ENCODE measurements at places on chromosomes 7 and 10.

GRCh38 chr7:91759205-91759863 lies 121.2 kb downstream of the MTERF1 start:
- DNase-seq: no peak

- DNase-seq: no peak
Observed at GRCh38 chr7:142614116-142614515, 135.2 kb upstream of the PRSS1 start.

DNA sequence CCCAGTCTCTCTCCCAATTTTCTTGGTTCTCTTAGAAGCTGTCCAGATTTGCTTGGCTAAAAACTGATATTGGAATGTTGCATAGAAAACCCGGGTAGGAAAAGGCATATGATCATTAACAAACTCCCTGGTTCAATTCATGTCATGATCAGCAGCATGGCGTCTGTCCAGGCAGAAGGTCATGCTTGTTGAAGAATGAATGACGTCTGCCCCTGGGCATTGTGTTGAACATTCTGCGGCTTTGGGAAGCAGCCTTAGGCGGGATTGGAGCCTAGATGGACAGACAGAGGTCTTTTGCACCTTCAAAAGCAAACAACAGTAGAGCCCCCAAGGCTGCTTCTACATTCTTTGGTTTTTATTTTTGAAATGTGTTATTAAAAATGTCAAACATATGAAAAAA lies 7.7 kb upstream of the MINDY3 start:
- DNase-seq: no peak

- DNase-seq: no peak
Observed at GRCh38 chr10:120588311-120588710, 131.3 kb downstream of the PLPP4 start.

GRCh38 chr10:122363311-122363710 lies 11.2 kb upstream of the PLEKHA1 start:
- DNase-seq: no peak

DNA sequence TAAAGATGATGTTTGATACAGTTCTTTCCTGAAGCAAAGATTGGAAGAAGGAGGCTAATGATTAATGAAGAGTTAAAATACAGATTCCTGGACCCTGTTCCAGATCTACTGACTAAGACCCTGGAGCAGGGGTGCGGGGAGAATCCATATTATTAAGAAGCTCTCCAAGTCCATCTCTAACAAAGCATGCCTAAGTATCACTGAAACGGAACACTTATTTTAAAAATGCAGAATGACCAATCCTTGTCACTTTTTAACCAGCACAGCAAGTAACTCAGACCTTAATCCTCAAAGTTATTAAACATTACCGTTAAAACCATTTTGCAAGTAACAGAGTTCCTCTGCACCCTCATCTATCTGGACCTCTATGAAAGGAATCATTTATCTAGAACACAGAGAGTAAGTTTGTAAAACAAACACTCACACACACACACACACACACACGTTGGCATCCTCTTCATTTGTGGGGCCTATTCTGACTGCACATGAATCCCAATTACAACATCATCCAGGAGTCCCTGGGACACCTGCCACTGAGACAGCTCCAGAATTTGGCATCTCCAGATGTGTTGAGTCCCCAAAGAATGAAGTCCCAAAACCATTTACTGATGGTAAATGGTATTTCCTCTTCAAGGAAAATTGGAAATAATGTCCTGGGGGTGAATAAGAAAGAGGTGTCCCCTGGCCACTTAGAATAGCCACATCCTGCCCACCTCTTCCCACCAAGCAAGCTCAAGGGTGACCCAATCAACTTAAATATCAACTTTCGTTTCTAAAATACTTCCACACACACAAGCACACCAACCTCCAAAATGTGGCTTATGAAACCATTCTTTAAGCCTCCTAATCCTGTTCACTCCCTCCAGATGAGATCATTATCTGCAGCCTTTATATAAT lies 117.5 kb downstream of the PARD3 start:
- DNase-seq: no peak

- peak; percentile 82 for DNase-seq
Observed at GRCh38 chr10:13784067-13784466, 197.3 kb downstream of the PRPF18 start.

- no peak for DNase-seq
Observed at GRCh38 chr10:119449760-119450461, 92.6 kb downstream of the RGS10 start.

GRCh38 chr10:114058297-114058696 lies 14.6 kb downstream of the ADRB1 start:
- no peak for DNase-seq

DNA sequence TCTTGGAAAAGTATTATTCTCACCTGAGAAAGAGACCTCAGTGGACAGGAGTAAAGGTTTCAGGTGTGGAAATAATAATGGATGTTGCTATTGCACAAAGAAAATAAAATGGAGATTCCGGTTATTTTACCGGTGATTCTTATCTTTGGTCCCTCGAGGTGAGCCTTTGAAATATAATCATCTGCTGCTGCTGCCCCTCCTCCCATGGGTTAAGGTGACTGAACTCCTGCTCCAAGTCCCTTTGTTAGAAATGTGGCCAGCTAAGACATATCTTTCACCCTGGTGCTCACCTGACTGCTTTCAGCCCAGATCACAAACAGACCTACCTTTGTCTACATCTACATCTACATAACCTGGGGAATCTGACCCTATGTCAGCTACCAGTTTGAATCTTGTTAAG lies 5.7 kb downstream of the CUBN start:
- no peak for DNase-seq

- DNase-seq: no peak
Observed at GRCh38 chr10:20855398-20856038, 41.6 kb downstream of the NEBL start.

DNA sequence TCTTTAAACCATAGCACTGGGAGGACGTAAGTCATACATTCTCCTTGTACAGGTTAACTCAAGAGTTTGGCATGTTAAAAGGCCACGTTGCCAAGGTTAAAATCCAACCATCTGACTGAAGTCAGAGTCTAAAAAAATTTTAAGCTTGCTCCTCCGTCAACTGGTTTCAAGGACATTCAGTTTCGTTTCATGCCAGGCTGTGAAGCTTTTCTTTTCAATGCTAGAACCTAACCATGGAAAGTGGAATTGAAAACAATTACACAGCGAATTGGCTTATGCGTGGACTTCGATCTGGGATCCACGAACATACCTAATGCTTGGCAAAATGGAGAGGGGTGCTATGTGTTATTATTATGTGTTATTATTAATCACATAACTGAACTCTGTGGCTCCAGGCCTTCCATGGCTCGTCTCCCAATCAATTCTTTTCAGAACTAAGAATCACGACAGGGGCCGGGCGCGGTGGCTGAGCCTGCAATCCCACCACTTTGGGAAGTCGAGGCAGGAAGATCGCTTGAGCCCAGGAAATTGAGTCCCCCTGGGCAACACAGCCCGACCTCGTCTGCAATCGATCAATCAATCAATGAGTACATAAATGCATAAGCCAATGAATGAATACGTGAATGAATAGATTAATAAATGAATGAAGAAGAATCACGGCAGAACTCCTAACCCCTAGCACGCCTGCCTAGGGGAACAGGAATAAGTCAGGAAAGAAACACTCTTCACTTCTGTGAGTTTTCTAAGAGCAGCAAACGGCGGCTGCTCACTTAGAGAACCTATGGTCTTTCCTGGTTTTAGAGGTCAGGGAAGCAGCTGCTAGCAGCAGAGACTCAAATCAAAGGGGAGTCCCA lies 733 bp upstream of the ARL5B start:
- DNase-seq: no peak

DNA sequence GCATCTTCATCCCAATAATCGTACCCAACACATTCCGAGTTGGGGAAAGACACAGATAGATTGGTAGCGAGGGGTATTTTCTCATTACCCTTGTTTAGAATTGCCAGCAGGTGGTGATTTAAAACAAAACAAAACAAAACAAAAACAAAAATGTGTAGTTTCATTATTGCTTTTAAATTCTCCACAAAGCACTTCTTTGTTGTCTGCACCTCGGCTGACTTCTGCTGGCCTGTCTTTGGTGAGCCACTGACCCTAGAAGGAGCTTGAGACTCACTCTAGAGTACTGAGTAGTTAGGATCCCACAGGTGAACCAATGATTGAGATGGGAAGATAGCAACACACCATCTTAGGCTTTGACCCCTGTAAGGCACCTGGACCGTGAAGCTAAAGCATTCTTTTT lies 105.4 kb upstream of the BET1 start:
- DNase-seq: no peak

DNA sequence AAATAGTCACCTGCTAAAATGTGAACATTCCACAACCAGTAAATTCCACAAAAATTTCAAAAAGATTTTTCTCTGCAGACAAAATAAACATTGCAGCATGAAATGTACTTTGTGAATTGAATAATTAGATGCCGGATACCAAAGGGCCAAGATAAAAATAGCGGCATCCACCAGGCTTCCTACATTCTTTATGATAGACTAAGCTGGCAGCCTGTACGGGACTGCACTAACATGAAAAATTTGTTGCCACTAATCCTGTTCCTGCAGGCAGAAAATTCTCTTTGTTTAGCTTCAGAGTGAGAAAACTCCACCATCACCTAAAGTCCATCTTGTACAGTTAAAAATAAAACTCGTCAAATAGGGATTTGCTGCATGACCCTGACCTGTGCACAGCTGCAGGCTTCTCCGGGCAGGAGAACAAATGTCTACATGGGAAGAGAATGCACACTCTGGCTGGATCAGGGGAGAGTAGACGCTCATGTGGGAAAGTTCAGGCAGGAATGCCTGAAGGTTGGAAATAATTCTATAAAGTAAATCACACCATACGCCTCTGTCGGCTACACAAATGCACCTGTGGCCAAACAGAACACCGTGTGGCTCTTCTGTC lies 15.6 kb upstream of the ADO start:
- no peak for DNase-seq

DNA sequence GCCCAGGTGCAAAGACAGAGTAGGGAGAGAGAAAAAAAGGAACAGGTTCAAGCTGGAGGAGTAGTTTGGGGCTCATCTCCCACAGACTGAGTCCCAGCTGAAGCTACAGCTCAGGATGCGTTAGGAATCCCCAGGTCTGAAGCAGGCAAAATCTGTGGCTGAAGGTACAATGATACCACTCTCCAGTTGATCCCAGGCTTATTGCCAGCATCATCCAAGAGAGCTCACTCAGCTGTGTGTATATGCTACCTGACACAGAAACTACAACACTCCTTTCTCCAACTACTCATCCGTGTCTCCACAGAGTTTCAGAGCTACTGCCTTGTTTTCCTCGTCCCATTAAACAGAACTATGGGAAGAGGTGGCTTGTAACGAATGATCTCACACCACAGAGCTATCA lies 851.3 kb downstream of the GRID1 start:
- no peak for DNase-seq

DNA sequence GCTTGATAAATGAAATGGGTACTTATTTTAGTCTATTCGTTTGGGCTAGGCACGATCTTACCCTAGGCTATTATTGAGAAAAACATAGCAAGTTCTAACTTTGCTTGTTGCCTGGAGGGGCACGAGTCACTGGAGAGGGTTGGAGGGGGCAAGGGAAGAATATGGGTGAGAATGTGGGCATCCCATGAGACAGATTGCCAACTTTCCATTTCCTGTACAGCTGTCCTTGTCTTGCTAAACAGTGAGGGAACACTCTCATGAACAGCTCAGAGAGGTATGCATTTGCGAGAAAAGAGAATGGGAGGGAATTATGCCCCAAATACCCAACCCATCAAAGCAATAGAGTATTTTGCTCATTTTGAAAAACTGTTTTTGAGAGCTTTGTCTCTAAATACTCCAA lies 9.2 kb downstream of the CDHR3 start:
- DNase-seq: no peak

- DNase-seq: peak; percentile 1
Observed at GRCh38 chr10:43865265-43866135, 216.8 kb upstream of the ZNF32 start.

GRCh38 chr7:70341446-70341845 lies 743.2 kb downstream of the AUTS2 start:
- DNase-seq: no peak
